ENCODE measurements at places on chromosomes 6 and 20.

- no peak for DNase-seq
These were observed 15.0 kb downstream of the KCNK5 start for GRCh38 chr6:39214120-39214813.

- DNase-seq = no peak
These were observed 312 bp downstream of the TXNDC5 start for GRCh38 chr6:7910298-7910653.

- DNase-seq = no peak
These were observed 76.2 kb downstream of the MAP3K4 start for GRCh38 chr6:161067749-161068148.

DNA sequence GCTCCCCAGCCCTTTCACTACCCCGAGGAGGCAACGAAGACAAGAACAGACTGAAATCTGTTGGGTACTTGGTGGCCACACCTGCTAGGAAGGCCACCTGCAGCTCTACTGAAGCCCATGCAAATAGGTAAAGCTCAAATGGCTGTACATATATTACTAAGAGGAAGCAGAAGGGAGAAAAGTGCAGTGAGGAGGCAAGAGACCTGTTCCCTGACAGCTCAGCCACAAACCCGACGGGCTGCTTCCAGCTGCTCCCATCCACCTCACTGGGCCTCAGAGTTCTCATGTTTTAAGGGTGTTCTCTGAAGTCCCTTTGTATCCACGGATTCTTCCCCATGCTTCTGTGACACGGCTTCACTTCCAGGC, 24.6 kb downstream of the TRAM2 start:
- DNase-seq = no peak

GRCh38 chr20:4171538-4172116, 156.3 kb upstream of the RNF24 start:
- DNase-seq = no peak

DNA sequence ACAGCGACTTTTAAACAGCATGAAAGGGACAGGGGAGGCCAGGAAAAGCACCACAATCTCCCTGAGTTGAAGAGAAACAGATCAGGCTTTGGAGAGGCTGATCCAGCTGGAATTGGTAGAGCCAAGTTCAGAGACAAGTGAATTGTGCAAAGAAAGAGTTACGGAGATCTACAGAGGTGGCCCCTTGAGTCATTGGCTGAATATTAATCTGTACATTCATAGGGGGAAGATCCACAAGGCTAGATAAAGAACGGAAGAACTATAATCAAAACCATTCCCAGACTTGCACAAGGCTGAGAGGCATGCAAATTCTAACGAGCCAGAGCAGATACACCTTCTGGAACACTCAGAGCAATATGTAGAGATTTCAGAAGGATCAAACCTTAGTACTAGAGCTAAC, 14.2 kb upstream of the FOXQ1 start:
- no peak for DNase-seq

DNA sequence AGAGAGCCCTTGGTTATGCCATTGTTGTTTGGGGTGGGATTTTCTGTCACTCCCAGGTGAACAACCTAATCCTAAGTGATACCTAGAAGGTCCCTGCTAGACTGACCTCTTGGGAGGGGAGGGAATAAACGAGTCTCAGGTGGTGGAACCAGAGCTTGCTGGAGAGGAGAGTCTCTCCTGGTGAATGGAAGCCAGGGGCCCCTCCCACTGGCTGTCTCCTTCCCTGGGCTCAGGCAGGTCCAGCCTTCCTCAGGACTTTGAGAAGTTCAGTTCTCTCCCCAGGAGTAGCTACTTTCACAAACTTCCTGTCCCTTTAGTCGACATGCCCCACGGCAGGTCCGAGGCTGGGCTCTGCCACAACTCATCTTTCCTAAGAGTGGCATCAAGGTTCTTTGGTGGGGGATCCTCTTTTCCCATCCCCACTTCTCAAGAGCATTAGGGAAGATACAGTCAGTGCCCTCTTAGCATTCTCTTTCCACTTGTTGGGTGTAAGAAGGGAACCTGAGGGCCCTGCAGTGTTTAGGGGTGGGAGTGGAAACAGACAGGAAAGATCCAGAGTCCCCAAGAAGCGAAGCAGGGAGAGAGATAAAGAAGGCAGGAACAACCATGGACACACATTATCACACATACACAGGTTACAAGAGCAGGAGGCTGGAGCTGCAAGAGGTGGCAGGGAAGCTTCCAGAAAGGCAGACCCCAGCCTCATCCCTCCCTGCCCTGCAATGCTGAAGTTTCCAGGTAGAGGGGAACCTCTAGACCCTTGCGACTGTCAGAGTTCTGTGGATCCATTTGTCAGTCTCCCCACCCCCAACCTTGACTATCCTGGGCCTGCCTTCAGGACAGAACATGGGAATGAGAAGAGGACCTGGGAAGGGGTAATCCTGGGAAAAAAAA, 900 bp upstream of the GLP1R start:
- DNase-seq = no peak

DNA sequence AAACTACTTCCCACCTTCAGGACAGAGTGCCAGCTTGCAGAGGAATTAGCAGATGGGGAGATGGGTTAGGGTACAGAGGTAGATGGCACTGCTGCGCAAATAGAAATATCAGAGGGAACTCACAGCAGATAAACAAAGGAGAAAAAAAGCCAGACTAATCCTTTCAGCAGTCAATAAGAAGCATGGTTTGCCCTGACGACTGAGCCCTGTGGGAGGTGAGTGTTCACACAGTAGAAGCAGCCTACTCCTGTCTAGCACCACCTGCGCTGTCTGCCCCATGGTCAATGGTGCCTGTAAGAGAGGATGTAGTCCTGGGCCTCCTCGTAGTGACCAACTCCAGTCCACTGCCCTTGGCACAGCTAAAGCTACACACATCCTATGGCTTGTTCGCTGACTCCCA, 174.1 kb downstream of the IBTK start:
- DNase-seq = no peak

DNA sequence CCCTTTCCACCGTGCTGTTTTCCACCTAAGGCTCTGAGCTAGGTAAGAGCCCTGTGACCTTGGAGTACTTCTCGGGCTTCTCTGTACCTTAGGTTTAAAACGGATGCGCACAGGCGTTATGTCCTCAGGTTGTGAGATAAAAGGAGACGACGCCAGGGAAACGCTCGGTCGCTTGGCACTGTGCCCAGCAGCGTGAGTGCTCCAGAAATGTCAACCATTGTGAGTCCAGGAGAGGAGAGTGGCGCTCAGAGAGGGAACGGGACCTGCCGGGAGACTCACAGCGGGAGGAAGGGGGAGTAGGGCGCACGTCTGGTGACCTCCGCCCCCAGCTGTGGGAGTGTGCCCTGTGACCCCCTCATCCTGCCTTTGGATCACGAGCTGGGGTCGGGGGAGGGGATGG, 33.8 kb upstream of the SCRT2 start:
- DNase-seq = no peak

DNA sequence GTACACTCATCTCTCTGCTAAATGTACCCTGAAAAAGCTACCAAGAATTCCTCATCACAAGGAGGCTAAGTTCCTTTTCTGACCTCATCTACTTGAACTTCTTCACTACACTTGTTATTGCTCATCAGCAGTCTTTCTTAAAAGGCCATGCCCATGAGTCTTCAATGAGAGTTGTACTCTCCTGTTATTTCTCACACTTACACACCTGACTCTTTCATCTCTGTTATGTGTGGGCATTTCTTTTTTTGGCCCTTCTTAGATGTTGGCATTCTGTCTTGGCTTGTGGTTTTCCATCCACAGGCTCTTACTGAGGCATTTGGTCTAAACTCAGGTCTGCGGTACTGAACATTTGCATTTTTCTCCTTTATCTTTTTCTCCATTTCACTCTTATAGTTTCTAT, 10.7 kb upstream of the SLC17A1 start:
- no peak for DNase-seq

- no peak for DNase-seq
These were observed 29.4 kb downstream of the PPP1R16B start for GRCh38 chr20:38834868-38835267.

DNA sequence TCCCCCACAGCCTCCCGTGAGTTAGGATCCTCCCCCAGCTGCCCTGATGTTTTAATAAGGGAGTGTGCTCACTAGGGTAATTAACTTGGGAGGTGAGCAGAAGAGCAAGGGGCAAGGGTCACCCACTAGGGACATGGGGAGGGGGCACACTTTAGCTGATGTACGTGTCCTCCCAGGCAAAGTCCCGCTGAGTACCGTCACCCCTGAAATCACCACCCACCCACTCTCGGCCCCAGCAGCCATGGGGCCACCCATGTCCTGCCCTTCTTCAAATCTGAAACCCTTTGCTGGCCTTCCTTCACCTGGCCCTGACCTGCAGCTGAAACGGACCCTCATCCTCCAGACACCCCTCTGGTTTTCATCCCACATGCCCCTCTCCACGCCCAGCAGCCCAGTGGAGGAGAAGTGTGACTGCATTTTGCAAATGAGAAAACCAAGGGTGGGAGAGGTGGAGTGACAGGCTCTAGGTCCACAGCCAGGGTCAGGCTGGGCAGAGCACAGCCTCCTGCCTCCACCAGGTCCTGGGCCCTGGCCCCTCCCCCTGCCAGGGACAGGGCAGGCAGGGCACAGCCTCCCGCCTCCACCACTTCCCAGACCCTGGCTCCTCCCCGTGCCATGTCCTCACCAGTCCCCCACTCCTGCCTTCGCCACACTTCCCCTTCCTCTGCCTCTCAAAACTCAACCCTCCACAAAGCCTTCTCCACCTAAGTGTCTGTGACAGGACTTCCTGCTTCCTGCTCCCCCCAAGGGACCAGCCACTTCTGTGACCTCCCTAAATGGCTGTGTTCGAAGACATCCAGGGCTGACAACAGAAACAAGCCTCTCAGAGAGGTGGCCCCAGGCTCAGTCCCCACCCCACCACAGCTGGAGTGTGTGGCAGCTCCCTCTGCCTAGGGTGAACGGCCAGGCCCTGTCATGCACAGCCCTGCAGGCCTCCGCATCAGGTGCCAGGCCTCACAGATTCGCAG, 15.1 kb downstream of the ACSS1 start:
- no peak for DNase-seq

GRCh38 chr20:14197097-14197496, 140.3 kb downstream of the FLRT3 start:
- DNase-seq = no peak

DNA sequence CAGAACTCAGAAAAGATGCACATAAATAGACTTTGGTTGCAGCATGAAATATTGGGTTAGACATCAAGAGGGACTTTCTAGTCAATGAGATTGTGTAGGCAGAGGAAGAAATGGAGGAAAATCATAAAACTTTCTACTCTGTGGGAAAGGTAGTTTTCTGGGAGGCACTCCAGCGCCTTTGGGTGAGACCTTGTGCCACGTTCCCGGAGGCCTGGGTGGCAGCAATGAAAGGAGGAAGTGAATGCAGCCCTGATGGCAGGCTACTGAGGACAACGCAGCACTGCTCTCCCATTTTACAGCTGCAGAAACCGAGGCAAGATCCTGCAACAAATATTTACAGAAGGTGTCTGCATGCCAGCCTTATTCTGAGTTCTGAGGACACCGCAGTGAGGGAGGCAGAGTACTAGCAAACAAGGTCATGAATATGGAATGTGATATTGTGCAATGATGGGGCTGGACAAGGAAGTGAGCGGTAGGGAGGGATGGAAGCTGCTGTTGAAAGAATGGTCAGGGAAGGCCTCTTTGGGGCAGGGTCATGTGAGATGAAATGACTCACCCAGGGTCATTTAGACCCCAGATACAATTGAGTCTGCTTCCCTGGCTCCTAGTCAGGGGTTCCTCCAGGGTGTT, 159.1 kb downstream of the TFAP2C start:
- peak; percentile 93 for DNase-seq

DNA sequence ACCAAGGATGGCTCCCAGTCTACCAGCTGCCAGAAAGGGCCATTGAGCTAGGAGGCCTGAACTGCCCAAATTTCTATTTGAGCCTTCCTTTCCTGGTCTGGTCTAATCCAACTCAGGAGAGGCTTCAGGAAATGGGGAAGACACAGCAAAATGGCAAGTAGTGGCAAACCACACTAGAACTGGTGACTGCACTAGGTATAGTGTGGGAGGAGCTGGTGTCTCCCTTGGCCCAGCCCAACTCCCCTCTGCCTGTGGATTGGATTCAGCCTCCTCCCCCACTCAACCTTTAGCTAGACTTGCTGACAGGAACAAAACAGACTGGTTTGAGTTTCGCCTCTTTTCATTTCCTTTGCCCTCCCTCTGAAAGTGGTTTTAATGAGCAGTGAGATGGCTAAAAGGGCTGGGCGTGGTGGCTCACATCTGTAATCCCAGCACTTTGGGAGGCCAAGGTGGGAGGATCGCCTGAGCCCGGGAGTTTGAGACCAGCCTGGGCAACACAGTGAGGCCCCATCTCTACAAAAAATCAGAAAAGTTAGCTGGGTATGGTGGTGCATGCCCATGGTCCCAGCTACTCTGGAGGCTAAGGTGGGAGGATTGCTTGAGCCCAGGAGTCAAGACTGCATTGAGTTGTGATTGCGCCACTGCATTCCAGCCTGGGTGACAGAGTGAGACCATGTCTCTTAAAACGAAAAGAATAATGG, 17.5 kb downstream of the MRPS18A start:
- DNase-seq = peak; percentile 27

DNA sequence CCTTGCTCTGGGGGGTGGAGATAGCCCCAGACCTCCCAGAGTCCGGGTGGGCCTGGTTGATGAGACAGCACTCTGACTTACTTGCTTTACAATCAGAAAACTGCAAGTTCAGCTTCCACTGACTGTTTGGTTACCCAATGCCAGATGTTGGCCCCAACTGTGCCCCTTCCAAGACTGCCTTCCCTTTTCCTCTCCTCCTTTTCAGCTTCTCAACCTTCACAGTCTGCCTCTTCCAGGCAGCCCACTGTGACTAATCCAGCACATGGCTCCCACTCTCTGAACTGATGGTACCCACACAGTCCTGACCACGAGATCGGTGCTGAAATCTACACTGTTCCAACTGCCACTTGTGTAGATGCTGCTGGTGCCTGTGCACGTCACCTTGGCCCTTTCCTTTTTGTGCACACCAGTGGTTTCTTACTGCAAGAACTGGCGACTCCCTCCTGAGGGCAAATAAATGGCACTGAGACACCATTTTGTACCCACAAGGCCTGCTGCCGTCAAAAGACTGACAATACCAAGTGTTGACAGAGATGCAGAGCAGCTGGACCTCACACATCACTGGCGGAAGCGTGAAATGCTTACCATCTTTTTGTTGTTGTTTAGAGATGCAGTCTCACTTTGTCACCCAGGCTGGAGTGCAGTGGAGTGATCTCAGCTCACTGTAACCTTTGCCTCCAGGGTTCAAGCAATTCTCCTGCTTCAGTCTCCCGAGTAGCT, 1.8 kb upstream of the ARFGAP1 start:
- no peak for DNase-seq

- no peak for DNase-seq
These were observed 77.9 kb upstream of the PAK5 start for GRCh38 chr20:9916761-9917160.

- DNase-seq = no peak
These were observed 120.7 kb downstream of the DST start for GRCh38 chr6:56521976-56522375.

DNA sequence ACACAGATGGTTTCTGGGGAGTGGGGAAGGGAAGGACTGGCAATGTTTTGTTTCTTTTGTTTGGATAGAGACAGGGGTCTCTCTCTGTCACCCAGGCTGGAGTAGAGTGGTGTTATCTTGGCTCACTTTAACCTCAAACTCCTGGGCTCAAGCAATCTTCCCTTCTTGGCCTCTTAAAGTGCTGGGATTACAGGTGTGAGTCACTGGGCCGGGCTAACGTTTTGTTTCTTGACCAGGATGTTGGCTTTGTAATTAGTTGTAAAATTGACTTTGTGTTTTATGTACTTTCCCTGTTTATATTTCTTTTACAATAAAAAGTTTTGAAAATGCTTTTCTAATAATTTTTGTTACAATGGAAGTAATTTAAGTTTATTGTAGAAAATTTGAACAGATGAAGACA, 10.9 kb downstream of the SPATS1 start:
- DNase-seq = no peak

GRCh38 chr20:63574156-63574828, at the start of gene HELZ2:
TSS of gene HELZ2 (minus strand) at chr20:63574239. CDS start at chr20:63572385, 1,854 bp downstream.
- DNase-seq = no peak

GRCh38 chr20:25398376-25399036, 7.9 kb upstream of the ABHD12 start:
- no peak for DNase-seq
